ENCODE measurements at places on chromosomes 13 and 19.

GRCh38 chr13:103140001-103140671, 73.9 kb upstream of the SLC10A2 start:
- peak; percentile 11 for DNase-seq

DNA sequence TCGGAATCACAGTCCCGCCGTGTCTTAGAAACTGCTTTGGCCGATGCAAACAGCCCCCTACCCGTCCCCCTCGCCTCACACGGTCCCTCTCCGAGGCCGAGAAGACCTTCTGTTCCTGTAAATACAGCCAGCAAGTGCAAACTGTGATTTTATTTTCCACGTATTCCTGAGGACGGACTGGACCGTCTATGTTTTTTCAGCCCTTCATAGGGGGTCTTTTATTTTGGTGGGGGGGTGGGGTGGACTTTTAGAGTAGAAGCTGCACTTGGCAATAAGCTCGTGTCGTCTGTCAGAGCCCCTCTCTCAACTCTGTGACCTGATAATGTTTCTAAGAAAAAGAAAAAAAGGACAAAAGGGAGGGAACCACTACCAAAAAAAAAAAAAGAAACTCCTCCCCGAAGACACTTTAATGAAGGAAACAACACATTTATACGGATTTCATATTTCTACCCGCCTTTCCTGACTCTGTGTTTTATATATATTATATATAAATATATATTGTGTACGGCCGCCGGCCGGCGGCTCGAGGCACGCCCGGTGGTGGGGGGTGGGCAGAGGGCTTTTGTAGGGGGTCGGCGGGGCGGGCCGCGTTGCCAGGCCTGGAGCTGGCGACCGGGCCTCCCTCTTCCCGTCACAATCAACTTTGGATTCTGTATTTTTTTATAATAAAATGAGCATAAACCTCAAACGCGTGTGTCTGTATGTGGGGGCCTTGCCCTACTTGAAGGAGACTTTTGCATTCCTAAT, 15.2 kb downstream of the EFNA2 start:
- DNase-seq = no peak

GRCh38 chr19:32105527-32106310, 239.7 kb upstream of the ZNF507 start:
- DNase-seq = no peak

DNA sequence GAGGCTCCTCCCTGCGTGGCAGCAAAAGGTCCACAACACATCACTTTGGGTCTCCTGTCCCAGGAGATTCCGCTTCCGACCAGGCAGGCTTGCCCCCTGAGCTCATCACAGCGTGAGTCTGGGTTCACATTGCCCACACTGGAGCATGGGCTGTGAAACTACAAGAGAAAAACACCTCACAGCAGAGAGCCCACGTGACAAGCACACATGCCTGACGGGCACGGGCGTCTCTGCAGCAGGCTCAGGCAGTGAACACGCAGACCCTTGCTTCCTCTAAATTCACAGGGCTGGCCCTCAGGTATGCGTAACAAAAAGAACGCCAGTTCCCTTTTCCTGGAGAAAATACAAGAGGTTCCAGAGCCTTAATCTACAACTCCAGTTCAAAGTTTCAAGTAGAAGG, 41.9 kb downstream of the RASA3 start:
- no peak for DNase-seq

DNA sequence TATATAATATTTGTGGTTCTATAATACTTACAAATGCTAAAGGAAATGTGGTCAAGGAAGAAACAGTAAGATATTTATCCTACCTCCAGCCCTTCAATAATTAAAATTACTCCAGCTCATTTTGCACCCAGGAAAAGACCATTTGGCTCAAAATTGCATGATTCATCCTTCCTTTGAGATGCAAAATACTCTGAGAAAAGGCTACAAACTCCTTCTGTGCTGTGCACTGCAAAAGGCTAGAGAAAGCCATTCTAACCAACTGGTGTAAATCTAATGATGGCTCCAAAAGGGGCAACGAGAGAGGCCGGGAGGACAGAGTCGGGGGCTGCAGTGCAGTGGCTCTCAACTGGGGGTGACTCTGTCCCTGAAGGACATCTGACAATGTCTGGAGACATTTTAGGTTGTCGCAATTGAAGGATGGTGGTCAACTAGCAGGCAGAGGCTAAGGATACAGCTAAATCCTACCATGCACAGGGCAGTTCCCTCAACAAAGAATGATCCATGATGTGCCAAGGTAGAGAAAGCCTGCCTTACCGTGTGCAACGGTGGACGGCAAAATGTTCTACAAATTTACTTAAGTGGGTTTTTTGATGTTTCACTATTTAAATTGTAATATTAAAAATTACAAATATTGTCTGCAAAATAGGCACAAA, 32.6 kb downstream of the SLC7A1 start:
- no peak for DNase-seq

- DNase-seq = no peak
These were observed 22.0 kb upstream of the TPT1 start for GRCh38 chr13:45362939-45363338.

GRCh38 chr13:100662468-100663211, 12.0 kb downstream of the TMTC4 start:
- no peak for DNase-seq

DNA sequence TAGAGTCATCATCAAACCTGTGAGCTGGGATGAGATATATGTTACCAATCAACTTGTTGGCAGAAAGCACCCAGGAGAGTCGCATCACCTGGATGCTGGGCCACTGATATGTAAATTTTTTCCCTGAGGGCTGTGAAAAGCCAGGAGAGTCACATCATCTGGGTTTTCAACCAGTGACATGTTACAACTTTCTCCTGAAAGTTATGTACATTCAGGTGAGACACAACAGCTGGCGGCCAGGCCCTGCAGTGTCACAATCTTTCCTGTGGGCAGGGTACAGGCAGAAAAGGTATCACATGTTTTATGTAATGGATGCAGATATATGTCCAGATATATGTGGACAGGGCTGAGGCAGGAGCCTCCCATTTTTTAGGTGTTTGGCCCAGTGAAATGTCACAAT, 13.2 kb upstream of the ZNF724 start:
- no peak for DNase-seq

DNA sequence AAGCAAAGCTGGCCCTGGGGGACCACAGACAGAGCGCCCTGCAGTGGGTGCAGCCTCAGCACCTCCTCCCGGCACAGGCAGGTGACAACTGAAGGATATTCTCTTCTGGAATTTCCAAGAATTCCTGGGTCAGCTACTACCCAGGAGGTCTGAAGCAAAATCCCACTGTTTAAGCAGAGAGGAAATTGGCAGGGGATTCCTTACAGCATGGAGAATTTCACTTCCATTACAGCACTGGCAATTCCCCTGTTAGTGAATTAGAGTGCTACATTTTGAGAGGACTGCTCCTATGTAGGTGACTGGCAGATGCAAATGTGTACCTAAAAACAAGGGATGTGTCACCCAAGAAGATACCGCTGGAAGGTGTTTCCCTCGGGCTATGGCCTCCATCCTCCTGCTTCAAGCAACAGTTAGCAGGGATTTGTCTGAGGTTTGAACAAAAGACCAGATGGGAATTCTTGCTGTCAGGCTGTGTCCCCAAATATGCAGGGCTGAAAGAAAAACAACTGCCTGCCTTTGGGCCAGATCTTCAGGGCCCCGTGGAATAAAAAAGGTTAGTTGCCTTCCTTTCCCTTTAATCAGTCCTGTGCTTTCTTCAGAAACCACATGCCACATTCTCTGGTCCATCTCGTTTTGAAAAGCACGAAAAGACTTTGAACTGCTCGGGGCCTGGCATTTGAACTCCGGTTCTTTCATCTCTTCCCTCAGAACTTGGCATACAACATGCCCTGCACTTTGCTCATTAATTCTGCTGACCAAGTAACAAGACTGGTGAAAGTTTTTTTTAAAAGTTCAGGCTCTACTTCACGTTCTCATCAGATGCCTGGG, 296.4 kb downstream of the DNAJC15 start:
- no peak for DNase-seq

- peak; percentile 81 for DNase-seq
These were observed 3.8 kb upstream of the ZNF414 start for GRCh38 chr19:8517551-8518442.

DNA sequence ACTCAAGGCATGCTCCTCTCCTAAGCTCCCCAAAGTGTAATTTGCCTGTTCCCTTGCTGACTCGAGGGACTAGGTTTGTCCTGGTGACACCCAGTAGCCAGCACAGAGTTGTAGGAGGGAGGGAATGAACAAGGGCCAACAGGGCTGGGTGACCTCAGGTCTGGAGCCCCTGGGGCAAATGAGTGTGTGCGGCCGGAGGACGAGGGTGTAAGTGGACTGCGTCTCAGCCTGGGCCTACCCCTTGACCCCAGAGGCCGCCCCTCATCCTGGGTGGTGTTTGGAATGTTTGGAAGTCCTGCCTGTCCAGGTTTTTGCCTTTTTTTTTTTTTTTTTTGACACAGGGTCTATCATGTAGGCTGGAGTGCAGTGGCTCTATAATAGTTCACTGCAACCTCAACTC, 1.3 kb upstream of the ZNF653 start:
- no peak for DNase-seq

- no peak for DNase-seq
These were observed 15.0 kb downstream of the GJB6 start for GRCh38 chr13:20217168-20217567.

GRCh38 chr19:15365264-15365663, 14.3 kb downstream of the AKAP8 start:
- DNase-seq = no peak

GRCh38 chr19:5367530-5368133, 27.0 kb upstream of the PTPRS start:
- DNase-seq = no peak

DNA sequence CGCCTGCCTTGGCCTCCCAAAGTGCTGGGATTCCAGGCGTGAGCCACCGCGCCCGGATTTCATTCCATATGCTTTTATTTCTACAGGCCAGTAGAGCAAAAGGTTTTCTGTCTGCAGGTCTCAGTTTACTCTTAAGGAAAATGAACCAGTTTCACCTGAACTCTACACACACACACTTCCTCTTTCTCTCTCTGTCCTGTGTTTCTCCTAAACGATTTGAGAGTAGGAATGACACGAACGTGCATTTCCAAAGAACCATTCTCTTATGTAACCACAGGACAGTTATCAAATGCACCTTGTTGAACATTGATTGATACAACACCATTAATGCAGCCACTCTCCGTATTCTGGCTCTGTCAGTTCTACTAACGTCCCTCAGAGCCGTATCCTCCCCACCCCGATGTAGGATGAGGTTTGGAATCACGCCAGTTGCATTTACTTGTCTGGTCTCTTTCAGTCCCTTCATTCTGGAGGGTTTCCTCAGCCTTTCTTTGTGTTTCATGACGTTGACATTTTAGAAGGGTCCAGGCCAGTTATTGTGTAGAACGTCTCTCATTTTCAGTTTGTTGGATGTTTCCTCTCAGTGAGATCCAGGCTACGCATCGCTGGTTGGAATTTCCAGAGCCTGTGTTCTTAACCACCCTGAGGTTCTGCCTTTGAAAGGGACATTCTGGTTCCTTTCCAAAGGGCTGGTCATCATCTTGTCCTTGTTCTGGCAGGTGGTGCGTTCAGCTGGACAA, 36.0 kb downstream of the BICRA start:
- peak; percentile 18 for DNase-seq

DNA sequence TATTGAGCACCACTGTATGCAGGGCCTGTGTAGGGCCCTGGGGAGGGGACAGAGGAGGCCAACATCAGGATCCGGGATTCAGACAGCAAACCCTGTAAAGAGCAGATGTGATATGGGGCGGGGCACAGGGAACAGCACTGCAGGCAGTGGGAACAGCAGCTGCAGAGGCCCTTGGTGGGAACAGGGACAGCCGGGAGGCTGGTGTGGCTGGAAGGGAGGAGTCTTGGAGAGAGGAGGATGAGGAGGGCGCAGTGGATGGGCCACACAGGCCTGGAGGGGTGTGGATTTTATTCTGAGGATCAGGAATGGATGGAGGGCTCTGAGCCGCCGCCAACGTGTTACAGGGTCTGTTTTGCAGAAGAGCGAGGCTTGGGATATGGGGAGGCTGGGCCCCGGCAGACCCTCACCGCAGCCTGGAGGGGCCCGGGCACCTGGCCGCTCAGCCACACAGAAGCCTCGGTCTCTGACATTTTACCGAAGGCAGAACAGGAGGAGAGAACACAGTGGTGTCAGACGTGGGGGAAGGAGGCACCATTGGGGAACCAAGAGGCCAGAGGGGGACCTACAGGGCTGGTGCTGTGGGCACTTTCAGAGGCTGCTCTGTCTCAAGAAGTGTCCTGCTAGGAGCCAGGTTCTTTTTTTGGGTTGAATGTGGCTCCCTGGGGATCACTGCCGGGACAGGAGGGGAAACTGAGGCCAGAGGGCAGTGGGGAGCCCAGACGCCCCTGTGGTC, 6.9 kb downstream of the EFNA2 start:
- DNase-seq = no peak

DNA sequence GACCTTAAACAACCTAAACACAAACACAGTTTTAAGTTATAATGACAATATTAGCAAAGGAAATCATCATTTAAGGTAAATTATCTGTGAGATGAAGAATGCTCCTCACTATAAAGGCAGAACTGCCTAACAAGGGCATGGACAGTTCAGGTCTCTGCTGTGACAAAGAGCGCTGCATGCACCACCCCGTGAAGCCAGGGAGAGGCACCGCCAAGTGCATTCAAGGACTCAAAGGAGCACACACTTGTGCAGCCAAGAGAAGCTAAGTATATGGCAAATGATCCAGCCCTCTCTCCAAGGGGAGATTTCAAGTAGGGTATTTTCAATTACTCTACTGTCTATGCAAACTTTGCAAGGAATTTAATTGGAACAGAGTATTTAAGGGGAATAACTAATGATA, 126.0 kb downstream of the RAP2A start:
- no peak for DNase-seq

DNA sequence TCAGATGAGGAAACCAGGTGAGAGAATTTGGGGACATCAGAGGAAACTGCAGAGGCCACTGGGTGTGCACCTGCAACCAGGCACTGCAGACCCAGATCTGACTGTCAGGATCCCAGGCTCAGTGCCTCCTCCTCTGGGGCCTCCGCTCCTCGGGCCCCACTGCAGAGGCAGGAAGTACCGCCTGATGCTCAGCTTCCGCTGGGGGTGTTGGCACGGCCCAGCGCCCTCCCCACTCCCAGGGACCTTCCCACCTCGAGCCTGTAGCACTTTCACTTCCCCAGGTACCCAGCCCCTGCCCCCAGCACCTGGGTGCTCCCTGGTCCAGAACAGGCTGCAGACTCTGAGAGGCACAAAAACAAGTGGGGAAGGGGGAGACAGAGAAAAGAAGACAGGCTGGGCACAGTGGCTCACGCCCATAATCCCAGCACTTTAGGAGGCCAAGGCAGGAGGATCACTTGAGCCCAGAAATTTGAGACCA, 1.4 kb upstream of the CD37 start:
- no peak for DNase-seq

DNA sequence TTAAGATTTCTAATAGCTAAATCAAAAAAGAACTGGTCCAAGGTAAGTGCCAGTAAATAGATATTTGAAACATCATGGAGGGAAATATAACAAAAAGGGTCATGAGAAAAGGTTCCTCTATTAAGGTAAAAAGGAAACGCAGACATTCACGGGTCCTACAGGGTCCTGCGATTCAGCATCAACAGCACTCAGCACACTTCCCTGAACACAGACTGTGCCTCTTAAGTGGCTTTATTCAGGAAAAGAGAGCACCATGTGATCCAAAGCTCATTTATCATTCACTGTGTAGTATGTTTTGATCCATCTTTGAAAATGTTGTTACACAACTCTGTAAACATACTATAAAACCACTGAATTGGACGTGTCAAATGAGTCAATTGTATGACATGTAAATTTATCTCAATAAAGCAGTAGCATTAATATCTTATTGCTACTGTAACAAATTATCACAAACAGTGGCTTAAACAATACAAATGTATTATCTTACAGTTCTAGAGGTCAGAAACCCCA, 33.7 kb downstream of the CRYL1 start:
- no peak for DNase-seq

GRCh38 chr13:33642374-33643065, 175.4 kb upstream of the RFC3 start:
- peak; percentile 95 for DNase-seq
